WTC11 (cell line): ENCODE measurements at places on chromosomes 1 and 21.
A peak's percentile ranks its signal among the peaks of the same experiment; 100 is the strongest.

- DNase-seq = no peak
Observed at GRCh38 chr21:45766501-45766900, 123.0 kb downstream of the PCBP3 start.

DNA sequence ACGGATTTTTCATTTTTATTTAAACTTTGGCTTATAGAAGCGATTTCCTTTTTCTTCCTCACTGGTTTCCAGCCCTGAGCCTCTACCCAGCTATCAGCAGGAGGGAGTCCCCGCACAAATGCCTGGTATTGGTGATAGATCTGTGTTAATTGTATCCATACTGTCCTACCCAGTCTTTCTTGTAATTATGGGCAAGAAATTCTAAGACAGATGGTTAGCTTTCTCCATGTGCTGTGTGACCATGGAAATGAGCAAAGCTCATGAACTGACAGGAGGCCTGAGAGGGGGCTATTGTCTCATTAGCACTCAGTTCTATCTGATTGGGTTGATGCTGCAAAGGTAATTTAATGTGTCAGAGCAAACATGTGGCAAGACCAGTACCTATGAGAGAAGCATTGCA is 108.1 kb upstream of the IVNS1ABP start:
- DNase-seq = no peak

DNA sequence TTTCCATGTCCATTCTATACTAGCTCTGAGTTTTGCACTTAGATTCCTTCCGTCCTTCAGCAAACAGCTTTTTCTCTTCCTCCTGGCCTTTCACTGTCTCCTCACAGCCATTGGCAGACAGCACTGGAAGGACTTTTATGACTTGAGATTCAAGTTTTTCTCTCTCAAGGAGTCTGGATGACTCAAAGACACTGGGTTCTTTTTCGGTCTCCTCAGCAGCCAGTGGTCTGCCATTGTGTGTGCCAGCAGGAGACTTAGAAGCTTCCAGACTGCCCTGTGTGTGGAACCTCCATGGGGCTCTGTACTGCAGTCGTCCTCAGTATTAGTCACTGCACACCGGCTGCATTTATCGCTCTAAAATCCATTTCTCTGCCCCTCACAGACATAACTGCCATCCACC is 30.5 kb downstream of the NTNG1 start:
- DNase-seq = no peak

DNA sequence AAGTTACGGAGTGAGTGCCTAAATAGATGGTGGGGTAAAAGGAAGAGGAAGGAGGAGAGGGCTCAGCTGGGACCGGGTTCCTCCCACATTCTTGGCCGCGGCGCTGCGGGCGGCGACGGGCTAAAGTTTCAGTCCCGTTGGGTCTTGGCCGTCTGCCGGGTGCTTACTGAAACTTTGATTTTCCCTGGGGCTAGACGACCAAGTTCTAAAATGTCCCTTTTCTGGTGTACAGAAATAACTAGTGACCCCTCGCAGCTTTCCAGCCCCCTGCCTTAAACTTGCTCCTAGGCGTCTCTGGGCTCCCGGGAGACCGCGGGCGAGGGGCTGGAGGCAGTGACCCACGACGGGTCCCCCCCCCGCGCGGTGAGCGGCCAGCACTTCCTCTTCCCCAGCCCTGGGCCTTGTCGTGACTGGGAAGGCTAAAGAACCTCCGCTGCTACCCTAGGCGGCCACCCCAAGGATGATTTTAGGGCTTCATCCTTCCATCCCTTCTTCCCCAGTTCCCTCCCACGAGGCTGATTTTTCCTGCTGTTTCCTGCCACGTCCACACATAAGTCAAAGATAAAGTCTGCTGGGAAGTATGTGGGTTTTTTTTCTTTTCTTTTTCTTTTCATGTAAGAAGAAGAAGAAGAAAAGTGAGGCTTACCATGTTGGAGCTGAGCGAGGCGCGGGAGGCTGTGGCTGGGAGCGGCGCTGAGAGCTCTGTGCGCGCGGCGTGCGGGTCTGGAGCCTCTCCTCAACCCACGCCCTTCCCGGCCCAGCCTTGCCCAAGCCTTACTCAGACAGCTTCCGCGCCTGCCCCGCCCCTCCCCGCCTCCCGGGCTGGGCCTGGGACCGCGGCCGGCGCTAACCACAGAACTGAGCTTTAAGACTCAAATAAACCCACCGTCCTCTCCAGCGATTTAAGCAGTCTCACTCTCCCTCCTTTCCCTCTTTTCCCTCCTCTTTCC is at the start of gene S100A11:
TSS of gene S100A11 (minus strand) at position 738 of the 950 bp plus-strand sequence. CDS start at position 649, 89 bp downstream.
- peak; percentile 77 for DNase-seq

DNA sequence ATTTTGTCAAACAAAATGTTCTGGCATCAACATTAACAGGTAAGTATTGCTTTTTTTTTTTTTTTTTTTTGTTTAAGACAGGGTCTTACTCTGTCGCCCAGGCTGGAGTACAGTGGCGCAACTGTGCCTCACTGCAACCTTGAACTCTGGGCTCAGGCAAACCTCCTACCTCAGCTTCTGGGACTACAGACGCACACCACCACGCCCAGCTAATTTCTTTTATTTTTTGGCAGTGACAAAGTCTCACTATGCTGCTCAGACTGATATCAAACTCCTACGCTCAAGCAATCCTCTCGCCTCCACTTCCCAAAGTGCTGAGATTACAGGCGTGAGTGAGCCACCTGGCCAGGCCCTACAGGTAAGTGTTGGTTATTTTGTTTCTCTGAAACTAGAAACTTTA is 2.4 kb downstream of the TUT4 start:
- no peak for DNase-seq

- DNase-seq = no peak
Observed at GRCh38 chr1:158583962-158584361, 4.3 kb upstream of the OR10X1 start.

DNA sequence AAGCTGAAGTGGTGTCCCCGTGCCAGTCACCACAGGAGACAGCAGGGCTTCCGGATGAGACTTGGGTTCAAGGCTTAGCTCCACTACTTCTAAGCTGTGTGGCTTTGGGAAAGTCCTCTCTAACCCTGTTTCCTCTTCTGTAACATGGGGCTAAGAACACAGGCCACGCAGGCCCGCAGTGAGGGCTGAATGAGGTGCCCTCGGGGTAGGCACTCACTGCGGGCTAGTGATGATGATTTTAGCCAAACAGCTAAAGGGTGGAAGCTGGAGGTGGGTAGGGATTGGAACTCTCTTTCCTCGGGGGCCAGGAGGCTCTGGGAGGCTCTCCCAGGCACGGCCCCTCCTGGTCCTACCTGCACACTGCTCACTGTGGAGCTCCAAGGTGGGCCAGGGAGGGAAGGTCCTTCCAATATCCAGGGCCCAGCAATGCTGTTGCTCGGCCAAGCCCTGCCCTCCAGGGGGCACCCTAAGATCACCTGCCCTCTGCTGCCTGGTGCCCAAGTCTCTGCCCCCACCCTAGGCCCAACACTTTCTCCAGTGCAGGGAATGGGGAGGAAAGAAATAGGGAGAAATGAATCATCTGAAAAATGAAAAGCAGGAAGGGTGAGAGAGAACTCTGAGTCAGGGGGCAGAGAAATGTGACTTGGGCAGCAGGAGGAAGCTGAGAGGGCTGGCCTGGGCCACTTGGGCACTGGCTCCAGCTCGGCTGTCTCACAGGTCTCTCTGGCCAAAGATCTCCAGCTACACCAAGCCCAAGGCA is 19.2 kb upstream of the EVA1B start:
- DNase-seq = peak; percentile 73

DNA sequence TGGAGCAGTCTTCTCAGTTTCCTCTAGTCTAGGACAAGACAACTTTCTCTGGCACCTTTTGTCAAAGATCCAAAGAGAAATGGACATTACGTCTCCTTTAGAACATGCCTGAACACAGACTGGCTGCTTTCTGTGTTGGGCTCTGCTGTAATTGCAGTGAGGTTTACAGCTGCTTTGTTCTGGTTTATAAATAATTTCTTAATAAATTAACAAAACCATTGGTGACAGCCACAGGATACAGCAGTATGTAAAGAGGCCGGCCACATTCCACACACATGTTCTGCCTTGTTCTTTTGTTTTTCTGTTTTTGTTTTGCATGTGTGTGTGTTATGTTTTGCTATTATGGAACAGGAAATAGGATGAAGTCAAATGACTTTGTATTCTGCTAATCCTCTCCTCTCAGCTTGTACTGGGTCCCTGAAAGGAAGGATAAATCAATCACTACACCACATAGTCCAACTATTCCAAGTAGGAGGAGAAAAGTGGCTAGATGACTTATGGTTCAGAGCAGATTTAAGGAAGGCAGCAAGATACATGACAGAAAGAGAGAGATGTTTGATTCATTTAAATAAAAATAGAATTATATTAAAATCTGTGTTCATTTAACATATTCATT is 161.5 kb upstream of the ESRRG start:
- no peak for DNase-seq

DNA sequence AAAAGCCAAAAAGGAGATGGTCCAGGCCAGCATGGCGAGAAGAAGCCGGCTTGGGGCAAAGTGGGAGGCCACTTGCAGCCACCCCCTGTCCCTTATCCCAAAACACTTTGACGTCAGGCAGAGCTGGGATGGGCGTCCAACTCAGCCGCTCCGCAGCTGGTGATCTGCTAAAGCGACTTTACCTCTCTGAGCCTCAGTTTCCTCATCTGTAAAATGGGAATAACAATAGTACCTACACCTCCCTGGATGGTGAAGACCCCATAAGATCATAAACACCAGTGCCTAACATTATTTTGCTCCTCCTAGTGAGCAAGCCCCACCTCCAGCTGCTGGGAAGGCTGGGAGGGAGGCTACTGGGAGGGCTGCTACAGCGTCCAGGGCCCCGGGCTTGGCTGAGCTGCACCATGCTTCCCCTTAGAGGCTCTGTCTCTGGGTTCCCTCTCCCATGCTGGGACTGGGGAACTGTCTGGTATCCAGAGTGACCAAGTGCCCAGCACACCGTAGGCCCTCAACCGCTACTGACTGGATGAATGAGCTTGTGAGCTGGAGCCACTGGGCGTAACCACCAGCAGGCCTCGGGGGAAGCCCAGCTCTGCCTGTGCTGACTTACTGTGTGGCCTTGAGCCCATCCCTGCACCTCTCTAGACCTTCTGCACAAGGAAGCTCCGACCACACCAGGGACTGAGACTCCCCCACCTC is 18.3 kb downstream of the IFFO2 start:
- no peak for DNase-seq

DNA sequence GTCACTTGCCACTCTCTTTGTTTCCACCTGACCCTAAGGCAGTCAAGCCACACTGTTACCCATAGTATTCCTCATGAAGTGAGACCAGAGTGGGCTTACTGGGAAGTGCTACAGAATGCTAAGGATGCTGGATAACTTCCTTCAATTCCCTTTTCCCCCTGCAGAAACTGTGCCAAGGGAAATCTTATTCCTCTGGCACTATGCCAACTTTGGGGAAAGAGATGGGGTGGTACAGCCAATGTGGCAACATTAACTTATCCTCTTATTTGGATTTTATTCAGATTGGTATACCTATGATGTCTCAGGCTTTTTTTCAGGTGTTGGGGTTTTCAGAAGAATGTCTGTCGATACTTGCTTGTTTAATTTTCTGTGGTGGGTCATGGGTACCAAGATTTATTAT is 599.4 kb upstream of the PBX1 start:
- no peak for DNase-seq

GRCh38 chr1:39845569-39846566 is 37.4 kb downstream of the TRIT1 start:
- DNase-seq = no peak

DNA sequence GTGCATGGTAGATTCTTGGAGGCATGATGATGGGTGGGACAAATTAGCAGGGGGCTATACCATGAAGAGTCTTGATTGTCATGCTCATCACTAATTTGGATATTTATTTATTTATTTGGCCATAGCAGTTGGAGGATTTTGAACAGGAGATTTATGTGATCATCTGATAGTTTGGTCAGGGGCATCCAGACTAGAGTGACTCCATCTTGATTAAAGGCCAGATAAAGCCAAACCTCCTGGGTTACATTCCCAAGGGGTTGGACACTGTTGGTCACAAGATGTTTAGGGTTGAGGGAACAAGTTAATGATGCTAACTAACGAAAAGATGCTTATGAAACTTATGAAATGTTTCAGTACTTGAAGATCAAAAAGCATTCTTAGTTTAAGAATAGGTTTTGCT is 139.8 kb downstream of the MAST2 start:
- DNase-seq = no peak

DNA sequence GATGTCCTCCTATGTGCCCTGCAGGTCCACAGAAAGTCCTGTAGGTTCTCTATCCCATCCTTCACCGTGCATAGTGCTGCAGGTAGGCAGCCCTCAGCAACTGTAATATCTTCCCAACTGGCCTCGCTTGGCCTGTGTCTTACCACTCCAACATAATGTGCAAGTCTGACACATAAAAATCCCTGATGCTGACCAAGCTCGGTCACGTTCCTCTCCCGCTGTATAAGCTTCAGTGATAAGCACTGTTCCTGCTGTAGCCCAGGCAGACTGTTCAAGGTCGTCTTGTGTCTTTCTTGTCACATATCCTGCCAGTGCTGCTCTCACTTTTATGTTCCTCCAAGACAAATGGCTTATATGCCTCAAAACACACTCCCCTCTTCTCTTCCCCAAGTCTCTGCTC is 19.4 kb upstream of the KCNE1 start:
- DNase-seq = no peak

GRCh38 chr21:33402001-33402979 is 923 bp upstream of the IFNGR2 start:
- DNase-seq = peak; percentile 56

GRCh38 chr1:86753700-86754099 is 49.3 kb downstream of the SH3GLB1 start:
- DNase-seq = no peak

GRCh38 chr1:48246727-48247126 is 24.2 kb downstream of the SLC5A9 start:
- no peak for DNase-seq

GRCh38 chr1:8363767-8364301 is 45.9 kb downstream of the SLC45A1 start:
- no peak for DNase-seq

DNA sequence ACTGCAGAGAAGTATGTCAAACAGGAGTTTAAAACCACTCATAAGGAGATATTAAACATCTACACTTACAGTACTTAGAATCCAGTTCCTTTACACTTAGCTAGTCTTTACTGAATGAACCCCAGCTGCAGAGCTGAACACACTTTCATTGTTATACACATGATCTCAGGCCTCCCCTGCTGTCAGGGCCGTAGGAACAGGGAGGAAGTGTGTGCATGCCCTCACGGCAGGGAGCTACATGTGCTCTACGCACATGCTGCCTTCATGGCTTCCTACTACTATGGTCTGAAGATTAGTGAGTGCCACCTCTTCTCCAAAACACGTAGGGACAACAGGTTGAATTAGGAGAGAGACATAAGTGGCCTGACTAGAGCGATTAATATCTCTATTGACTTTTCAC is 191.5 kb downstream of the SIPA1L2 start:
- DNase-seq = no peak
